ENCODE measurements at places on chromosomes 12 and 14.
A peak's percentile ranks its signal among the peaks of the same experiment; 100 is the strongest.

DNA sequence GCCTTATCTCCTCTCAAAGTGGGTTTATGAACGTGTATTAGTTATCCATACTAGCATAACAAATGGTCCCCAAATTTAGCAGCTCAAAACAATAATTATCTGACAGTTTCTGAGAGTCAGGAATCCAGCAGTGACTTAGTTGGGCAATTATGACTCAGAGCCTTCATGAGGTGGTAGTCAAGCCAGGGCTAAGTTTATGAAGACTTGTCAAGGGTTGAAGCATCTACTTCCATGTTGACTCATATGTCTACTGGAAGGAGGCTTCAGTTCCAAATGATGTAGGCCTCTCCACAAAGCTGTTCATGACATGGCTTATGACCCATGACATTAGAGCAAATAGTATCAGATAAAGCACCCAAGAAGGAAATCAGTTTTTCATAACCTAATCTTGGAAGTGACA, 73.2 kb downstream of the IPO8 start:
- DNase-seq = peak; percentile 73

- DNase-seq = no peak
These were observed 14.7 kb upstream of the TBX3 start for GRCh38 chr12:114698566-114699163.

DNA sequence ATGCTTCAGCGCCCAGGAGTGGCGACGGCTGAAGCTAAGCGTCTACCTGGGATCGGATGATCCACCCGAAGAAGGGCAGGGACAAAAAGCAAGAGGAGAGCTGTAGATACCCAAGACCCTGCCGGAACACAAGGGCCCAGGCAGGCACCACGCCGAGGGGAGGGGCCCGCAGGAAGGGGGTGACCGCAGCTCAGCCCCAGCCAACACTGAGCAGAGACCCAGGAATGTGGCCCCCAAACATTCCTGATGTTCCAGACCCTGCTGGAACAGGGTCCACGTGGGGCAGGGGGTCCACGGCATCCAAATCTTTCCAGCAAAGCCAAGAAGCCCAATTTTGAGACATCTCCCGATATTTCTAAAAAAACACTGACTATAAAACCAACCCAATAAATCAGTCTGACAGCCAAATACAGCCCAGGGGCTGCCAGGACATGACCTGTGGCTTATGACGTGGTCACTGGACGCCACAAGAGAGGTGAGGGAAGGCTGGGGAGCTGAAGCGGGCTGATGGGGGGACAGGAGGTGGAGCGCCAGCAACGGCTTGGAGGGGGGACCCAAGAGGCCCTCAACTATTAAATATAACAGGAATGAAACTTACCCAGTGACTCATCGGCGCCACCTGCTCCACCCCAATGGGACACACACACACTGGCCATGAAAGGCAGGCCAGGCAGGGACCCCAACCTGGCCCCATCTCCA, 58.9 kb downstream of the NCOR2 start:
- DNase-seq = peak; percentile 27

DNA sequence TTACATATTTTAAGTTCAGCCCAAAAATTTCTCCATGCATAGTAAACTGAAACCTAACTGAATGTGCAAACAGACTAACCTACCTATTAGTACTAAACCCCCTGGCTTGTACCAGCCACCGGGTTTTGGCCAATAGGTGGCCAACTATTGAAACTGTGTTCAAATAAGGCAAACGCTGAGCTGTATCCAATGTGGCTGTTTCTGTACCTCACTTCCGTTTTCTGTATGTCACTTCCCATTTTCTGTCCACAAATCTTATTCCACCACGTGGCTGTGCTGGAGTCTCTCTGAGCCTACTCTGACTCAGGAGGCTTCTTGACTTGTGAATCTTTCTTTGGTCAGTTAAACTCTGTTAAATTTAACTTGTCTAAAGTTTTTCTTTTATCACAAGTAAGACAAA, 6.0 kb upstream of the FBXO34 start:
- DNase-seq = no peak

- DNase-seq = no peak
These were observed 81.4 kb downstream of the TESC start for GRCh38 chr12:117017807-117018206.

DNA sequence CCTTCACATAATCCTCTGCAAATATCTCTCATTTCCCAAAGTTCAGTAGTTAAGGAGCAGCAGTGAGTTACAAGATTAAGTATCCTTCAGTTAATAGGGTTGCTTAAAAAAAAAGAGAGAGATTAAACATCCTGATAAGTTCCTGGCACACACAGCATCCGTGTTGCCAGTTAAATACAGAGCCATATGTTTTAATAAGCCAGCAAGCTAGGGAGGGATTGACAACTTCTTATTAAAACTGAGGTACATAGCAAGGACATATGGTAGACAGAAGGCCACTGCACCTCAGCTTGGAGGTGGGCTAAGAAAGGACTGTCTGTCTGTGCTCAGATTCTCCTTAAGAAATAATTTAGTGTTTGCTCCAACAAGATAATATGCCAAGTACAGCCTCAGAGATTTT, 9.6 kb upstream of the TMEM30B start:
- DNase-seq = no peak

DNA sequence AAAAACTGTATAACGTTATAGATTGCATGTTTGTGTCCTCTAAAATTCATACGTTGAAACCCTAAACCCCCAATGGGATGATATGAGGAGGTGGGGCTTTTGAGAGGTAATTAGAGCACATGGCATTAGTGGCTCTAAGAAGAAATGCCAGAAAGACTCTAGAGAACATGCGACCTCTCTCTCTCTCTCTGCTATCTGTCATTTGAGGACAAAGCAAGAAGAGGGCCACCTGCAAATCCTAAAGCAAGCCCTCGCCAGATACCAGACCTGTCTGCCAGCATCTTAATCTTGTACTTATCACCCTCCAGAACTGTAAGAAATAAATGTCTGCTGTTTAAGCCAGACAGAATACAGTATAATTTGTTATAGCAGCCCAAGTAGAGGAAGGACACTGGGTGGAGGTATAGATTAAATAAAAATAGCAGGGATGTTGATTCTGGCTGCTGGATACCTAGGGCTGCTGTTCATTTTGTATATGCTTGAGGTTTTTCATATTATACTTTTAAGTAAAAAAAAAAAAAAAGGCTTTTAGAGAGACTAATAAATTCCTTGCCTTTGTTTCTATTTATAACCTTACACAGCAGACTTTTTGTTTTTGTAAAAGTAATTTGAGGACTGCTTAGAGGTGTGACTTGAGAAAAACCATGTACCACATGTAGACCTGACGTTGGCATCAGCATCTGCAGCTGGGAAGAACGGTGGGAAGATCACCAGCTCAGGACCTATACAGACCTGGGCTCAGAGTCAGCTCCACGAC, 26.9 kb downstream of the MOK start:
- peak; percentile 32 for DNase-seq

- DNase-seq = no peak
These were observed 91.9 kb downstream of the DICER1 start for GRCh38 chr14:95065411-95065810.

DNA sequence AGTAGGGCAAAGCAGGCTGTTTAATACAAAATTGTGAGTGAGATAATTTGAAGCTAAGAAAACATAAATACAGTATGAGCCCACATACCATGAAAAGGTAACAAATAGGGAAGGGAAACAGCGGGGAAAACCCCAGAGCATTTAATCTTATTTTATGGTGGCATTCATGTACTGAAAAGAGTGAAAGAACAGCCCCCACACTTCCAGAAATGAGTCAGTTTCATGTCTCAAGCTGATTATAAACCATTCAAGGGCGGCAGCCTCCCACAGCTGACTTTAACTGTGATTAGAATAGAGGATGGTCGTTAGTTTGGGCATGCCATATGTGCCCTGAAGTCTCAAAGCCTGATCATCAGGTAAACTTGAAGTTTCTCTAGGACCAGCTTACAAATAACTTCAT, 64.5 kb downstream of the FOXG1 start:
- DNase-seq = no peak

- DNase-seq = peak; percentile 15
These were observed 2.6 kb upstream of the IFNG-AS1 start for GRCh38 chr12:67986632-67987031.

- no peak for DNase-seq
These were observed 18.7 kb downstream of the CKAP4 start for GRCh38 chr12:106229036-106229591.

- DNase-seq = no peak
These were observed 40.3 kb upstream of the GCH1 start for GRCh38 chr14:54942913-54943312.

DNA sequence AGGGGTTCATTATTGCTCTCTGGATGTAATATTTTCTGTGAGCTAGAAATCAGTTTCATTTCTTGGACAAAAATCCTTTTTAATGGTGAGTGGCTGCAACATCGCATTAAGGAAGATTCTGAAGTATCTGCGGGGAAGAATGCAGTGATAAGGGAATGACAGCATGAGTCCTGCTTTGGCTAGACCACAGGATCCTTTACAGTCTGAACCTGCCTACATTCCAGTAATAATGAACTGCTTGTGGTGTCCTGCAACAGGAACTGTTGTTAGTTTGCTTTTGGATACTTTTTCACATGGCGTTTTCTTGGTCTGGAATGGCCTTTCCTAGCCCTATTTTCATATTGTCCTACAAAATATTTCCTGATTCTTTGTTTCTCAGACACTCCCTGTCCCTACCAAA, 15.7 kb downstream of the MDM2 start:
- DNase-seq = no peak

DNA sequence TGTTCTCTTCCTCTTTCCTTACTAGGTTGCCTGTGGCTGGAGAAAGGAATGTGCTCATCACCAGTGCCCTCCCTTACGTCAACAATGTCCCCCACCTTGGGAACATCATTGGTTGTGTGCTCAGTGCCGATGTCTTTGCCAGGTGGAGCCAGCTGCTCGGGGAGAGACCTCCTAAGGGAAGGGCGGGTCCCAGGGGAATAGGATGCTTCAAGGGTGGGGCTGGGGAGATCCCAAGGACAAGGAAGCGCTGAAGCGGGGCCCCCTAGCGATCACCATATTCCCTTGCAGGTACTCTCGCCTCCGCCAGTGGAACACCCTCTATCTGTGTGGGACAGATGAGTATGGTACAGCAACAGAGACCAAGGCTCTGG, 10.2 kb downstream of the MARS1 start:
- DNase-seq = no peak

- no peak for DNase-seq
These were observed 10.5 kb downstream of the PRKAB1 start for GRCh38 chr12:119678459-119678858.

- no peak for DNase-seq
These were observed 22.8 kb upstream of the RASSF3 start for GRCh38 chr12:64587447-64587846.

DNA sequence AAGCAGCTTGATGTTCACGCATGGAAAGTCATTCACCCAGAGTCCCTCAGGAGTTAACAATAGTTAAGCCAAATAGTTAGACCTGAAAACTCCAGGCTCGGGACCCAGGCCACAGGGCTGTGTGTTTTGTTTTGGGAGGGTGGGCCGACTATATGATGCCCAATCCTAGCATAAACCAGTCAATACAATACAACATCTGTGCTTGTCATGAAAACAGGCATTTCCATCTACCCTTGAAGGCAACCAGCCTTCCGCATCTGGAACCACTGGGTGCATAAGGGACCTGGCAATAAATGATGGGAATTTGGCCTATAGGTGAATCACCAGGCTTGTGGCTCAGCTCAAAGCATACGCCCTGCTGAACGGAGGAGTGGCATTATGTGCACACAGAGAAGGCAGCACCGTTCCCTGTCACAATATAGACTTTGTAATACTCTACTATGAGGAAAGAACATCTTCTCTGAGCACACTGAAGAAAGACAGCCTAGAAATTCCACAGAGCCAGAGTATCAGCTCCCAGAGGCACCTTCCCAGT, 91.0 kb upstream of the FOXN3 start:
- DNase-seq = peak; percentile 68

GRCh38 chr14:85342858-85343607, 186.9 kb upstream of the FLRT2 start:
- no peak for DNase-seq

- DNase-seq = no peak
These were observed 5.7 kb downstream of the SLC6A13 start for GRCh38 chr12:256958-257357.

GRCh38 chr12:2739832-2740641, 54.7 kb upstream of the FKBP4 start:
- DNase-seq = peak; percentile 34

DNA sequence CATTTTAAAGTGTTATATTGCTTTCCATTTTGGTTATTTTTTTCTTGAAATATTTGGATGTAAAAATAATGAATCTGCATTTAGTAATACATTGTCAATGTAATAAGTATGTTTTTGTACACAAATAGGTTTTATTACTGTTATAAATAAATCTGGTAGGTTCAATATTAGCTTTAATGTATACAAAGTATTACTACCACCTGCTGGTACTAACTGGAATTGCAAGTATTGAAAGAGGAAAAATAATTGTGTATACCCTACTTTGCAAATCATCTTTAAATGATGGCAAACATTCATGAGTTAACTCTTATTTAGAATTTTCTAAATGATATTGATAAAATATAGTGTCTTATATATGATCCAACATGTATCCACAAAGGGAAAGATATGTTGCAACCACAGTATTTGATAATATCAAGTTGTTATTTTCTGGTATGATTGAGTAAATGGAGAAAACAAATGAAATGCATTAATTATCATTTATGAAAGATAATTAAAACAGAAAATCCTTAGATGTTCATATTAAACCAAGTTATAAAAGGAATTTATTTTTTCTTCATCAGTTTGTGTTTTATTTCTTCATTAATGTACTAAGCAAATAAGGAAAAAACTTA, 3.2 kb downstream of the OR4K2 start:
- no peak for DNase-seq

DNA sequence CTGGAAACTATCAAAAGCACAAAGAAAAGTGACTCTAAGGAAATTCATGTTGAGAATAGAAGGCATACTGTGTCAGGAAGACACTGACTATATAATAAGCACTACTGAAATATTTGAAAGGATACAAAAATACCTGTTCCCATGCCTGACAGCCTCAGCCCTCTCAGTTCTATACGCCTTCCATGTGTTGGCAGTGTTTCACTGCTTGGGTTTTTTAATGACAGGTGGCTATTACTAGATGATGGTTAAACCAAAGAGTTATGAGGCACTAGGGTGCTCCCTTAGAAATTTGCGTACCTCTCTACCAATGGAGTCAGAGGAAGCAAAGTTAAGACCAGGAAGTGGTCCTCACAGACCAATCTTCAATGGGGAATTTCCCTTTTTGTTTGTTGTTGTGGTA, 25.6 kb upstream of the SLC5A8 start:
- no peak for DNase-seq

Measured in IMR-90 (cell line).